ENCODE measurements at places on chromosomes 6 and 20.

DNA sequence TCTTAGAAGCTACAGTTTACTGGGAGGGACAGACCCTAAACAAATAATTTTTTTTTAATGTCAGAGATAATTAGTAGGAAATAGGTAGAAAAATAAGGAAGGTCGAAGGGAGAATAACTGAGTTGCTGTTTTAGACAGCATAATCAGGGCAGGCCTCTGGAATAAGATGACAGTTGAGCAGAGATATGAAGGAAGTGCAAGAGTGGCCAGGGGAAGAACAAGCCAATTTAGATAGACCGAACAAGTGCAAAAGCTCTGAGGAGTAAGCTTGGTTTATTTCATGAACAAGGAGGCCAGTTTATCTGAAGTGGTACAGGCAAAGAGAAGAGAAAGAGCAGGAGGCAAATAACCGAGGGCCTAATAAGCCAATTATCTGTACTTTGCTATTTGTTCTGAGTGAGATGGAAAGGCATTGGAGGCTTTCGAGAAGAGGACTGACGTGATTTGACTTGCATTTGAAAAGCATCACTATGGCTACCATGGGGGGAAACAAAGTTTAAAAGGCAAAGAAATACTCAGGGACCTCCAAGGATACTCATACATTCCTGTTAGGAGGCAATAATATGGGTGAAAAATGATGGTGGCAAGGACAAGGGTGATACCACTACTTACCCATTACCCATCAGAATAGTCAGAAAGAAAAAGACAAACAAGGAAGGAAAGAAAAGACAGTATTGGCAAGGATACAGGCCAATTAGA lies 19.7 kb downstream of the PROCR start:
- no peak for DNase-seq

GRCh38 chr20:4817230-4817671 lies 95.5 kb downstream of the PRND start:
- no peak for DNase-seq

- no peak for DNase-seq
Measured at GRCh38 chr20:43477619-43478018, 19.9 kb downstream of the SRSF6 start.

DNA sequence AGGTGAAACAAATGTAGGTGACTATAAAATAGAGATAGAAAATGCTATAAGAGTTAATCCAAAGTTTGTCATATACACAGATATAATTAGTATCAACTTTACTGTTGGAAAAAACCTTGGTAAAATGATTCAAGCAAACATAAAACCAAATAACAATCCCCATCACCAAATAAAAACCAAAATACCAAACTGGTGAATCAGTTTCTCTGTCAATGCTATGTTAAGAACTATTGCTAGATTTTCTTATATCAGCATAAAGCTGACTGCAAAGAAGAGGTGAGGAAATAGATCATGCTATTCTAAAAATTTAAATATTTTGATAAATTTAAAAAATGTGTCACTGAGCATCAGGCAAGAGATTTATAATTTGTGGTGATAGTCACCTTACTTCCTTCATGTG lies 658.4 kb downstream of the PHF3 start:
- DNase-seq = no peak

GRCh38 chr20:684676-685319 lies 9.2 kb upstream of the SCRT2 start:
- no peak for DNase-seq

Data from NCI-H774 (cell line).